ENCODE measurements at places on chromosomes 12 and 14. TPM values are rescaled to one million over a fixed set of nuclear protein-coding genes. Genes with fewer than 3 reads are reported as not detected.

Gene SRGAP1
- 10.3 TPM for total RNA-seq

Gene SERPINA9
- total RNA-seq = 0.44 TPM

Gene SLC5A8
- total RNA-seq = not detected

Gene GPN3
- 17.9 TPM for total RNA-seq

Gene ACADS
- 17.2 TPM for total RNA-seq

Gene CD163
- 0.66 TPM for total RNA-seq

Gene LMNTD1
- not detected for total RNA-seq

Gene CD63
- total RNA-seq = 915 TPM

Gene C1QL4
- 0.50 TPM for total RNA-seq

Gene EPYC
- 1.8 TPM for total RNA-seq

Gene DPF3
- 10.6 TPM for total RNA-seq

Gene KRT3
- 0.24 TPM for total RNA-seq

Gene ASB2
- 2.5 TPM for total RNA-seq

Gene BCL2L14
- 0.78 TPM for total RNA-seq

Gene IL23A
- 0.93 TPM for total RNA-seq

Gene AHNAK2
- 2.9 TPM for total RNA-seq
